ENCODE measurements at places on chromosomes 3 and 15.

- DNase-seq = no peak
These were observed 3.6 kb upstream of the MRAS start for GRCh38 chr3:138344754-138345153.

DNA sequence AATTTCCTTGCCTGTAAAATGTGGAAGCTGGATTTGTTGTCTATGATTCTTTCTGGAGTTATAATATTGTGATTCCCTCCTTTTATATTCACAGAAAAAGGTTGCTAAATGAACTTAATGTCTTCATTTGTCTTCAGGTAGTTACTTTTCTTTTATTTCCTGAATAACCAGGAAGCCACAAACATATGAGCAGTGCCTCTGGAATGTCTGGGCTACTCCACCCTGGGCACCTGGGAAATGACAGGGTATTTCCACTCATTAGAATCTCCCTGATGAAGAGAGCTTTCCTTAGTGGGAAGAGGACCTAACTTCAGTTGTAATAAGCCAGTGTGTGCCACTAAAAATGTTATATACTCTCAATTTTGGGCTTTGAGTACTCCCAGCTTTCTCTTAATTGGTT lies 3.8 kb upstream of the SLMAP start:
- DNase-seq = no peak

- DNase-seq = no peak
These were observed 36.5 kb upstream of the DENND4A start for GRCh38 chr15:65828585-65828984.

DNA sequence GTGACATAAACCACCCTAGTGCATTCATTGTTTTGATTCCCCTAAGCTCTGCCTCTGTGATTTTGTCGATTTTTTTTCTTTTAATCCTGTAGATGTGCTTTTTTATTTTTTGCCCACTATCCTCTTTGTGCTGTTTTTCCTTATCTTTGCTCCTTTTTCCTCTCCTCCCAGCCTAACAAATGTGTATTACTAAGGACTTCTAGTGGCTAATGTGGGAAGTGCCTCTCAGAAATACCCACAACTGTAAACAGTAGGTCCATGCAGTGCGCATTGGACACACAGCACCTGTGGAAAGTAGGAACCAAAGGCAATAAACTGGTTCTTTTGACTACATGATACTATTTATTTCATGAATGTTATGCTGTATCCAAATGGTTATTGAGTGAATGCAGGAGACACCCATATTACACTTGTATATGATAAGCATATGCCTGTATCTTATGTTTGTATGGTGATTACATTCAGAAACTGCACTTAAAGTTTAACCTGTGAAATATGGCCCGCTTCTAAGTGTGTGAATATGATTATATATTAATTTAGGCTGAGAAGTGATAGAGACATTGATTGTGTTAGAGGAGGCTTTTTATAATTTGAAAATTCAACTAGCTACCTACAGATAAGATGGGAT lies 147.8 kb downstream of the PLCL2 start:
- DNase-seq = peak; percentile 74

GRCh38 chr3:53473422-53473821 lies 21.0 kb upstream of the CACNA1D start:
- DNase-seq = no peak

DNA sequence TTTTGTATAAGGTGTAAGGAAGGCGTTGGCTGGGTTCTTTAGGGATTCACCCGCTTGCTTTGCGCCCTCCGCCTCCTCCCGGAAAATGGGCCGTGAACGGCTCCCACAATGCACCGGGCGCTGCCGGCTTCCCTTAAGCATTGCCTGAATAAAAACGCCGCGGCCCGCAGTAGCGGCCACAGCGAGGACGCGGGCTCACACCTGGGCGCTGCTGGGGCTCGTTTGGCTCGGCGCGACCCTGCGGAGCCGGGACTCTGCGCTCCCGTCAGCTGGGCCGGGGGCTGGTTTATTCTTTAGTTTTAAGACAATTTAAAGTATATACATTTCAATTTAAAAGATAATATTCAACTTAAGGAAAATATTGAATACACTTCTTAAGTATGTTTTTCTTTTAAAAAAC lies 343.5 kb upstream of the RGMA start:
- DNase-seq = no peak

GRCh38 chr3:71140477-71140876 lies 443.1 kb downstream of the FOXP1 start:
- no peak for DNase-seq

DNA sequence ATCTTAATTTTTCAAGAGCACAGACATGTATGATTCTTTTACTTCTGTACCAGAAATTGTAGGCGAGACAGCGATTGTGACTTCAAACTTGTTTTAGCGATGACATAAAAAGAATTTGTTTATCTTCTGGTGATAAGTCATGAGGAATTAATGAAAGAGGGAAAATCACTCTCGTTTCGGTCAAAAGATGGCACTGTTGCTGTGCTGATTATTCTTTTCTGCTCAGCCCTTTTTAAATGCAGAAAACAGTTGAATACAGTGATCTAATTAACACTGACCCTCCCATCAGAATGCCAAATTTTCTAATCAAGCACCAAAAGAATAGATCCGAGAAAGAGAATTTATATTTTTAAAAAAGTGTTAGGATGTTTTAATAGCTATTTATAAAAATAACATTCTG lies 52.6 kb downstream of the NSUN3 start:
- peak; percentile 66 for DNase-seq

- DNase-seq = no peak
These were observed 132.7 kb upstream of the AGBL1 start for GRCh38 chr15:85947021-85947420.

GRCh38 chr3:114205541-114205940 lies 26.7 kb upstream of the DRD3 start:
- DNase-seq = no peak

GRCh38 chr3:128472449-128473179 lies 5.9 kb upstream of the DNAJB8 start:
- DNase-seq = no peak

GRCh38 chr3:100209948-100210771 lies 50.6 kb upstream of the TBC1D23 start:
- DNase-seq = no peak

DNA sequence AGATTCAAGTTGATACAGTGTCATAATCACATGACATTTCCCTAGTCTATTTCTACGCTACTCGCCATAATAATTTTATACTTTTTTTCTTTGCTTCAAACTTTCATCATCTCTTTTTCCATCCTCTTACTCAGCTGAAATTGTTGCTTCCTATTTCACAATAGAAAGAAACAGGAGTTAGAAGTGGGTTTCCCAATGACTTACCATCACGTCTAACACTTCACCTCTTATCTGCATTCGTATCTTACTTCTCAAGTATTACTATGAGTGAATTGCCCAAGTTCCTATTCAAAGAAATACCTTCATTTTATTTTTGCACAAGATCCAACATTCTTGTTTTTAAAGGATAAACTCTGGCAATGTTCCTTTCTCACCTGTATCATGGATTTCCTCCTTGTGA lies 1539.9 kb downstream of the SI start:
- DNase-seq = no peak

- no peak for DNase-seq
These were observed 85.4 kb downstream of the MAGI1 start for GRCh38 chr3:65953301-65953812.

- DNase-seq = no peak
These were observed 3.0 kb upstream of the TFDP2 start for GRCh38 chr3:142152384-142152783.

- no peak for DNase-seq
These were observed 30.1 kb upstream of the TFRC start for GRCh38 chr3:196111939-196112386.

- DNase-seq = no peak
These were observed 18.4 kb upstream of the CMTM7 start for GRCh38 chr3:32373276-32373675.

GRCh38 chr3:172647080-172647479 lies 63.8 kb downstream of the NCEH1 start:
- no peak for DNase-seq

GRCh38 chr3:144760831-144761230 lies 789.2 kb downstream of the DIPK2A start:
- DNase-seq = no peak

- DNase-seq = no peak
These were observed 9.4 kb upstream of the SEC13 start for GRCh38 chr3:10330319-10330718.

DNA sequence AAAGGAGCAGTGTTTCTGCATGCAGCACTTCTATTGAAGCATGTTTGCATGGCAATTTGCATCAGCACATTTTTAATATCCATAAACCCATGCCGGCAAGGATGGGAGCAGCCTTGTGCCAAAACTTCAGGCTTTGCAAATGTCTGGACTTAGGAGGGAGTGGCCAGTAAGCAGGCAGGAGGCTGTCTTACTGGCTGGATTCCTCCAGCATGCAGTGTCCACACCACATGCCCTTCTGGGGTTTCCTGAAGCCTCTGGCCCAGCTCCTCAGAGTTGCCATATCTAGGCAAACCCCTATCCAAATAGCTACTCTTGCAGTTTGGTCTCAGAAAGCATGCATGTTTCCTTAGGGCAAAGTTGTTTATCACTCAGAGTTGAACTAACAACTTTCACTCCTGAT lies 139.1 kb upstream of the MRPS22 start:
- DNase-seq = no peak

DNA sequence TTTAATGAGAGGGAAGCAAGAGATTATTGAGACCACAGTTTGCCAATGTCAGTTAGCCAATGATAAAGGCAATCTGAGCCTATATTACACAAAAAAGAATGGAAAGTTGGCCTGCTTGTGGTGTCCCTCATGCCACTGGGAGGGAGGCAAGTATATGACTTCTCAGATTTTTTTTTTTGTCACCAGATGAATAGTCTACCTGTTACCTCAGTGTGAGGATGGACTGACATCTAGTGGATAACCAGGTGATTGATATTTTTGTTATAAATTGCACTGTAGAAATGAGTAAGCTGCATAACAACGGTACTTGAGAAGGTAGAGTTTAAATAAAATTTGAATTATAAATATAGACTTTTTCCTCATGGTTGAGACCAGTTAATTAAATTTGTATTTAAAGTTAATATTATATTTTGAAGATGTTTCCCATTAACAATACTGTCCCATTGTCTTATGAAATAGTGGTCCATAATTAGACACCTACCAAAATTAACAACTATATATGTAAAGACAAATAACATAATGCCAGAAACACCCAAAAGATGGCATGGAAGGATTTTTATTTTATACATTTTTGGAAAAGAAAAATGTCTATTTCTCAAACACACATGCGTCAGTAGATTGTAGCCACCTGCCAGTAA lies 237.8 kb upstream of the GADL1 start:
- DNase-seq = peak; percentile 58

DNA sequence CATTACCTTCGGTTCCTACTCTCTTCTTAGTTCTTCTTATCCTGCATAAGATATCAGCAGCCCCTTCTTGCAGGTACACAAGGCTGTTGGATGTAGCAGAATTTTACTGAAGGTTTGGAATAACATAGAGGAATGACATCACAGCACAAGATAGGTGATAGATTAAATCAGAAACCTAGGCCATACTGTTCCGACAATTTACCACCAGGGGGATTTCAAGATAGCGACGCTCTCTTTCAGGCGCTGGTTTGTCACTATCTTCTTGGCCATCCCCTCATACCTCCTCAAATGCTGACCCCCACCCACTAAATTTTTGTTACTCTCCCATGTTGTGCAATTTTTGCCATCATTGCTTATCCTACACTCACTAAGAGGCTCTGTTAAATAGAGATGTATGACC lies 3.5 kb downstream of the SIDT1 start:
- DNase-seq = peak; percentile 29

DNA sequence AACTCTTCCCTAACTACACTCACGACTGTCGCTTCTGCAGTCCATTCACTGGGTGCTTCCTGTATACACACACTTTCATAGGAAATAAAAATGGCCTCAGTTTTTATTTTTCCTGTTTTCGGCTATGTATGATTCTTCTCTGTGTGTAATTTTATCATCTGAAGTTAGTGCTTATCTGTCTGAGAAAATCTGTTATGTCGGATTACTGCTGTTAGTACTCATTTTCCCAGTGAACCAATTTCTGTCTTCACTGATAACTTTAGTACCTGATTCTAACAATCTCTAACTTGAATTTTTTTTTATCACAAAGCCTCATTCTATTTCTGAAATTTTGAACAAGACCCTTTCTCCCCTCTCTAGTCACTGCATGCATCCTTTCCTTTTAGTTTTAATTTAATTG lies 20.9 kb downstream of the RAB5A start:
- DNase-seq = no peak

GRCh38 chr15:87711026-87711425 lies 545.5 kb downstream of the NTRK3 start:
- no peak for DNase-seq

GRCh38 chr3:9749296-9749644 lies 482 bp upstream of the OGG1 start:
- no peak for DNase-seq

DNA sequence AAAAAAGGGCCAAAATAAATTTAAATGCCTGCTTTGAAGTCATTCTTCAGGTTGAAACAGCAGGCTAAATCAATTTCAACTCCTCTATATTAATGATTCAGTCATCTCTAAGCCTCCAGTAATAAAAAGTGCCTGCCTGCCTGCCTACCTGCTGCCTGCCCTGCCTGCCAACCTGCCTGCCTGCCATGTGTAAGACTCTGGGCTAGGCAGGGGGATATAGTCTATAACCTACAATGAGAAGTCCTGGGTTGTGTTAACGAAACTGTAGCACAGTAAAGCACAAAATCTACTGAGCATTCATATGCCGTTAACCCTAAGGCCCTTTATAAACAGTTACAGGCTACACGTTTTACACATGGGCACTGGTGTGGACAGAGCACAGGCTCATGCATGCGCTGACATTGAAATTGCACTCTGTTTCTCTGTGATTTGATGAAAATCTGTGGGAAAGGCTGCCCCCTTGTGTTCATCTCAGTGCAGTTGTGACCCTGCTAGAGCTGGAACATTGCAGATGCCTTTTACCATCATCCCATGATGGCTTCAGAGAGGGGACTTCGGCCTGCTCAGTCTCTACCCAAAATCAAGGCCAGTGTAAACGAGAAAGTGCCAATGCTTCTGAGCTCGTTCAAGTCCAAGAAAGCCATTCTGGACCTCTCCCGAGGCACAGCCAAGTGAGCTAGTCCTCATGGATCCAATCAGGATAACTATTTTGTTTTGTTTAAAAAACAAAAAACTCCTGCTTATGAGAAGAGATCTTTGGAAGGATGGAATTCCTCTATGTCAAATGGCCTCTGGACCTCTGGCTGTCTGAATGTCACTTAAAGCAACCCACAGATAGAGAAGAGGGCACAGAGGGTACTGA lies 64.6 kb downstream of the EFL1 start:
- peak; percentile 87 for DNase-seq

DNA sequence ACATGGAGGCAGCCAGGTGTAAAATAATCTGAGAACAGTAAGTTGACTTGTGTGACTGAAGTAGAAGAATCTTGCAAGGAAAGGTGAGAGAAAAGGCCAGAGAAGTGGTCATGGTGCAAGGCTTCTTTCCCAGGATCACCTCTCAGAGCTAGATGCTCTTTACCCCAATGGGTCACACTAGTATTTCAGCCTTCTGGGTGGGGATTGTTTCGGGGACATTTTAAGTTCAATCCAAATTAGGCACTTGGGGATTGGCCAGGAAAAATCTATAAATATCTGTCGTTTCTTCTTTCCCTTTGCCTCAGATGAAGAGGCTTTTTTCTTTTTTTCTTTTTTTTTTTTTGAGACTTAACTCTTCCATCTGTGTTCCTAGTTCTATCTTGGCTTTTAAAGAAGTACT lies 188.0 kb downstream of the KLHL25 start:
- no peak for DNase-seq

Measured in SK-MEL-5 (cell line).